Stimulated activated CD8-positive, alpha-beta memory T cell treated with anti-CD3 and anti-CD28 coated beads, Interleukin-4, amount 100 ng/mL, for 48 hours (primary cell): ENCODE measurements at places on chromosomes 4 and X.

DNA sequence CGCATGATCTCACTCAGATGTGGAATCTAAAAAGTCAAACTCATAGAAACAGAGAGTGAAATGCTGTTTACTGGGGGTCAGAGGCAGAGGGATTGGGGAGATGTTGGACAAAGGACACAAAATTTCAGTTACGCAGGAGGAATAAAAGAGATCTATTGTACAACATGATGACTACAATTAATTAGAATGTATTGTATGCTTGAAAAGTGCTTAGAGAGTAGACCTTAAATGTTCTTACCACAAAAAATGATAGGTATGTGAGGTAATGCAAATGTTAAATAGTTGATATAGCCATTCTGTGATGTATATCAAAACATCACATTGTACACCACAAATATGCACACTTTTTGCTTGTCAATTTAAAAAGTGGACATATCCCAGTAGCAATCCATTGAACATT is 36.1 kb upstream of the PHKA2 start:
- DNase-seq, result no peak

DNA sequence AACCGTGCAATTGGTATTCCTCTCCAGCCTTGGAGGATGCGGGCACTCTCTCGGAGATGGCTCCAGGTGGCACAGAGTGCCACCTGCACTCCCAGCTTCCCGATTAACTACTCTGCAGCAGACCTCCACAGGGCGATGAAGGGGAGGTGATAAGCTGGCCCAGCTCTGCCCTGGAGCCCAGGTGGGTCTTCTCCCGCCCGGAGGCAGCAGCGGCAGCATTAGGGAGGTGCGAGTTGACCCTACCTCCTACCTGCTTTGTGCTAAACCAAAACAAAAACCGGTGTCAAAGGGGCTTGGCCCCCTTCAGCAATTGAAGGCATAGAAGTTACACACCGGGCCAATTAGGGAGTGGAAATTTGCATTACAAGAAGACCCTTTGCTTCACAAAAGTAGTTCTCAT is 137.4 kb upstream of the MAMLD1 start:
- no peak for DNase-seq

GRCh38 chrX:138858438-138858837 is 146.9 kb upstream of the FGF13 start:
- DNase-seq, result no peak

GRCh38 chrX:14295426-14295825 is 233.9 kb upstream of the GLRA2 start:
- no peak for DNase-seq

GRCh38 chr4:61273233-61273632 is 73.1 kb downstream of the ADGRL3 start:
- no peak for DNase-seq

DNA sequence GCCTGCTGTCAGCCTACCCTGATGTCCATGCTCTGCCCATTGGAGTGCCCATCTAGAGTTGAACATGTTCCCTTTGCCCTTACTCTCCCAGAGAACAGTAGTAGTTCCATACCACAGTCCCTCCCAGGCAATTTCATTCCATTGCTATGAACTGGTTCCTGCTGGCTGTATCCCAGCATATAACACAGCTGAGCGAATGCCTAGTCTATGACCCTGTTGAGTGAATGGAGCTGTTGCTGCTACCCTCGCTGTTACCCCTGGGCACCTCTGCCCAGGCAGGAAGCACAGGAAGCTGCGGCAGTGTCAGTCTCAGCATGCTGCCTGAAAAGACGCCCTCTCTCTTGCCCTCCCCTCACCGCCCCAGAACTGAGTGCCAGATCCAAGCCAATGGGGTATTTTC is 73.3 kb downstream of the SOX3 start:
- DNase-seq, result no peak

GRCh38 chr4:186472948-186473347 is 82.4 kb downstream of the MTNR1A start:
- no peak for DNase-seq

DNA sequence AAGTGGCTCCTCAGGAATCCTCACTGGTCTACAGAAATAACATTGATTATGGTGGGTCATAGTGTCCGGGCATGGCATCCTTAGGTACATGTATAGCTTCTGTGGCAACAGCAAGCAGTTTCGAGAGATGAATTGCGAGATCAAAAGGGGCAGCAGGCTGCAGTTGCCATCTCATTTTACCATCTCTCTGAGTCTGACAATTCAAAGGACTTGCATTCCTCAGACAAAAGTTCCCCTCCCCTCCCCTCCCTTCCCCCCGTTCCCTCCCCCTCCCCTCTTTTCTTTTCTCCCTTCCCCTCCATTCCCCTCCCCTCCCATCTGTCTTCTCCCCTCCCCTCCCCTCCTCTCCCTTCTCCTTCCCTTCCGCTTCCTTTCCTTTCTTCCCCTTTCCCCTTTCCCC is 70.2 kb downstream of the MTNR1A start:
- DNase-seq, result no peak

GRCh38 chr4:159606835-159607234 is 504.0 kb downstream of the RAPGEF2 start:
- DNase-seq, result no peak
